ENCODE measurements at places on chromosomes 2 and 18. TPM values are rescaled to one million over a fixed set of nuclear protein-coding genes. Genes with fewer than 3 reads are reported as not detected.

- DNase-seq = no peak
These were observed 149.3 kb upstream of the ALPP start for GRCh38 chr2:232228971-232229894.

- DNase-seq = no peak
These were observed 15.3 kb upstream of the PTPN4 start for GRCh38 chr2:119744335-119744939.

- DNase-seq = no peak
These were observed 37.7 kb downstream of the PSD4 start for GRCh38 chr2:113211226-113212105.

GRCh38 chr2:214624166-214624760 is 185.2 kb downstream of the BARD1 start:
- DNase-seq = no peak

DNA sequence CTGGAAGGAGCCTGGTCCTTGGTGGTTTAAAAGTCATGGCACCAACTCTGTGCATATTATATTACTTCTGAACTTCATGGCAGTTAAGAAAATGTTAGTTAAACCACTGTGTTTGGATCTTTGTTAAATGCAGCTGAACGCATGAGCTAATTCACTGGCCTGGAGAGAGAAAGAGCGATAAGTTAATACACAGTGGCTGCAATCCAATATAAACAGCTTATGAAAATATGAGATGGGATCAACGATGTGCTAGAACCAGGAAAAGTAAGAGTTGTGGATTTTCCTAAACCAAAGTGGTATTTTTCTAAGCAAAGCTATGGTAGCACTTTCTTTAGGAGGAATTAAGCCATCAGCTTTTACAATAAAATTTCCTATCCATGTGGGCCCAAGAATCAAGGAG is 326.7 kb downstream of the MTX2 start:
- DNase-seq = no peak

DNA sequence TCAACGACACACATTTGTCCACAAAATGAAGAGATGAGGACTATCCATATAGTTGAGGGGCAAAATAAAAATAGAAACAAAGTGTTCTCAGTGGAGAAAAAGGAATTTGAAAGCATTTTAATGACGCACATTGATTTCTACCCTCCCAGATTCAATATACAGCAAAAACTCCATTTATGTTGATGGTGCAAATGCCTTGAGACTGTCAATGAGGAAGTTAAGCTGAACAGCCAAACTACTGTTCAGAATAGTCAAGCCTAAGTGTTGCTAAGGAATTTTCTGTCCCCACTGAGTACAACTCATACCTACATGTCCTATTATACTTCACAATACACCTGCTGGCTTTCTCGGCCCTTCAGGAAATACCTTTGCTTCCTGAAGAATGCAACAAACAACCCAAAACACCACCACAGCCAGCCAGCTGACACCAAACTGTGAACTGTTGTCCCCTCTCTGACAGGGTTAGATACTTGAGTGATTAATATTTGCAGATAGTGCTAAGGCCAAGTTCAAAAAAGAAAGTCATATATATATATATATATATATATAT is 27.8 kb upstream of the DARS1 start:
- DNase-seq = no peak

Gene PRSS56
- total RNA-seq = not detected

Gene COL3A1
- 303 TPM for total RNA-seq

Gene GPR148
- not detected for total RNA-seq

Gene SCYGR4
- total RNA-seq = not detected

Gene EGR4
- not detected for total RNA-seq
